ENCODE measurements at places on chromosomes 7 and 10.
A peak's percentile ranks its signal among the peaks of the same experiment; 100 is the strongest.

- DNase-seq = no peak
Observed at GRCh38 chr7:20343205-20343604, 12.5 kb downstream of the ITGB8 start.

- DNase-seq = no peak
Observed at GRCh38 chr7:5213286-5213645, 23.2 kb downstream of the WIPI2 start.

GRCh38 chr7:158849768-158850544 lies 6.4 kb upstream of the DYNC2I1 start:
- DNase-seq = peak; percentile 38

GRCh38 chr7:28095231-28095630 lies 85.4 kb downstream of the JAZF1 start:
- no peak for DNase-seq

- DNase-seq = no peak
Observed at GRCh38 chr7:2775785-2776184, 68.3 kb downstream of the GNA12 start.

- DNase-seq = no peak
Observed at GRCh38 chr10:47264797-47265281, 35.2 kb upstream of the GDF10 start.

- DNase-seq = no peak
Observed at GRCh38 chr10:90481326-90481923, 376.4 kb downstream of the HTR7 start.

DNA sequence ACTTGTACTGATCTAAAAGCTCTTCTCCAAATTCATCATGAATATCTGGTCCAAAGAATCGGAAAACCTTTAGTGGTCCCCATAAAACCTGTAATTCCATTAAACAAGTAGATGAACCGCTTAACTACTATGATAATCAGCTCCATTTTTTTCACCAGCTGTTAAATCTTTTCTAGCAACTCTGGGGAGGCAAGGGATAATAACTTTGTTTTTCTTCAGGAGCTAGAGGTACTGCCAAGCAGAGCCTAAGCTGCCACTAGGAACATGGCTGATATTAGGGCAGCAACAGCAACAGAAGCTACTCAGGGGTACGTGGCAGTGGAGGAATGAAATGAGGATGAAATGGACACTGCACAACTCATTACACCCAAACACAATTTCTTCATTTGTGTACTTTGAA lies 138.0 kb downstream of the SRPK2 start:
- DNase-seq = no peak

- DNase-seq = no peak
Observed at GRCh38 chr7:3143869-3144775, 100.5 kb upstream of the CARD11 start.

- DNase-seq = no peak
Observed at GRCh38 chr7:128963327-128963757, 25.6 kb downstream of the IRF5 start.

GRCh38 chr10:5814110-5815107 lies 1.2 kb upstream of the GDI2 start:
- DNase-seq = no peak

DNA sequence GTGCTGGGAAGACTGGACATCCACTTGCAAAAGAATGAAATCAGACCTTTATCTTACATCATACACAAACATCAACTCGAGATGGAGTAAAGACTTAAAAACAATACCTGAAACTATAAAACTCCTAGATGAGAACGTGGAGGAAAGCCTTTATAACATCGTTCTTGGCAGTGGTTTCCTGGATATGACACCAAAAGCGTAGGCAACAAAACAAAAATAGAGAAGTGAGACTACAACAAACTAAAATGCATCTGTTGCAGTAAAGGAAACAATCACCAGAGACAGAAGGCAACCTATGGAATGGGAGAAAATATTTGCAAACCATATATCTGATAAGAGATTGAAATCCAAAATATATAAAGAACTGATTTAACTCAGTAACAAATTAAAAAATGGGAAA lies 33.3 kb downstream of the CC2D2B start:
- DNase-seq = no peak

DNA sequence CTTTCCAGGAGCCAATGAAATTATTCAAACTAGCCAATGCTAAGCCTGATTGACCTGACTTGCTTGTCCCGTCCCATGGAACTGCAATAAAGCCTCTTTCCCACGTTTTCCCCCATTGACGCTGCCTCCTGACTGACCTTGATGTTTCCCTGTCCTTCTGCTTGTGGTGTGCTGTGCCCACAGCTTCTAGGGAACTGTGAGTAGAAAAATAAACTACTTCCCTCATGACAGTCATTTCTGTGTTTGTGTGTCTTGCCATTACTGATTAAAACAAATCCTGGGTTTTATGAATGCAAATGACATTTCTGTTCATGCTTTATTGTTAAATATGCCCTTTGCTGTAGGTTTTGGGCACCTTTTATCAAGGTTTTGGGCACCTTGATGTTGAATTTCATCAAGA lies 91.3 kb upstream of the ABI1 start:
- no peak for DNase-seq

DNA sequence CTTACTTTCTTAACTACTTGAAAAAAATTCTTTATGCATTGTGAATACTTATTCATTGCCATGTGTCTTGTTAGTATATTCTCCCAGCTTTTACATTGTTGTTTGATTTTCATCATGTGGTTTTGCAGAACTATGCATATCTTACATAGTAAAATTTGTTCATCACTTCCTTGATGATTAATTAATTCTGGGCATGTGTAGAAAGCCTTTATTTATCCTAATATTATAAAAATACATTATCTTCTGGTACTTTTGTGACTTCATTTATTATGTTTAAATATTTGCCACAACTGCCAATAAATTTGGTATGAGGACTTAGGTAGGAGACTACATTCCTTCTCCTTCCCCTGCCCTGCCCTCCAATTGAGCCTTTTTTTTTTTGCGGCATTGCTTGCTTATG lies 166.0 kb upstream of the ZNF32 start:
- DNase-seq = no peak

GRCh38 chr10:75773231-75773780 lies 341.9 kb downstream of the LRMDA start:
- no peak for DNase-seq

Measured in kidney (tissue), 22 donors.